NCI-H526 treated with DMSO at 0.1 percent for 48 hours (cell line): ENCODE measurements at places on chromosomes 11 and 22.

DNA sequence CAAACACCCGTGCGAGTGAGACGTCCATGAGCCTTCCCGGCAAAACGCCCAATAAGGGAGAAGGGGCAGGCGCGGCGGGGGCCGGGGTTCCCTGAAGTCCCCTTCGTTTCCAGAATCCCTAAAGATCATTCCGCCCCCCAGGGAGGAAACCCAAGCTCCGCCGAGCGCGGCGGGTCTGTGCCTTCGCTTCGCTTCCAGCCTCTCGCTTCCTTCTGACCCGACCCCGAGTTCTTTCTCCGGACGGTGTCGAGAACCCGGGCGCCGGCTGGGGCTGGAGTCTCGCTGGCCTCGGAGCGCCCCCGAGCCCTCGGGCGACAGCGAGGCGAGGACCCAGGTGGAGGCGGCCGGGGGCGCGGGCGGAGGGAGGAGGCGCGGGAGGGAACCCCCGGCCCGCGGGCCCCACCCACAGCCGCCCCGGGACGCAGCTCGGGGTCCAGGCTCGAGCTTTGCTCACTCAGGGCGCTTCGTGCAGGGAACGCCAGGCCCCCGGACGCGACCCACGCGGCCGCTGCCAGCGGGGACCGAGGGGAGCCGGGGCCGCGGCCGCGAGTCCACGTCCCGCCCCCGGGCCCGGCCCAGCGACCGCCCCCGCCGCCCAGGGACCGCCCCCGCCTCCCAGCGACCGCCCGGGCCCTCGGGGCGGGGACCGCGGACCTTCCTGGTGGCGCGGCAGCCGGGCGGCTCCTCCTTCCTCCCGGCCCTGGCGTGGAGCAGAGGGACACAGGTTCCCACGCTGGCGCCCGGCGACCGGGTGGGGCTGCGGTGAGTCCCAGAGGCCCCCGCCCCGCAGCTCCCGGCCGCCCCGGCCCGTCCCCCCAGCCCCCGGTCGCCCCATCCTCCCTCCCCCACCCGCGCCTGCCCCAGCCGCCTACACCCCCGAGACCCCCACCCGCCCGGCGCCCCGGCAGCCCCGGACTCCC, at the start of gene PGGHG:
TSS of gene PGGHG (plus strand) at position 649 of the 920 bp plus-strand sequence. CDS start 691 bp downstream, outside the sequence.
- peak; percentile 39 for DNase-seq

DNA sequence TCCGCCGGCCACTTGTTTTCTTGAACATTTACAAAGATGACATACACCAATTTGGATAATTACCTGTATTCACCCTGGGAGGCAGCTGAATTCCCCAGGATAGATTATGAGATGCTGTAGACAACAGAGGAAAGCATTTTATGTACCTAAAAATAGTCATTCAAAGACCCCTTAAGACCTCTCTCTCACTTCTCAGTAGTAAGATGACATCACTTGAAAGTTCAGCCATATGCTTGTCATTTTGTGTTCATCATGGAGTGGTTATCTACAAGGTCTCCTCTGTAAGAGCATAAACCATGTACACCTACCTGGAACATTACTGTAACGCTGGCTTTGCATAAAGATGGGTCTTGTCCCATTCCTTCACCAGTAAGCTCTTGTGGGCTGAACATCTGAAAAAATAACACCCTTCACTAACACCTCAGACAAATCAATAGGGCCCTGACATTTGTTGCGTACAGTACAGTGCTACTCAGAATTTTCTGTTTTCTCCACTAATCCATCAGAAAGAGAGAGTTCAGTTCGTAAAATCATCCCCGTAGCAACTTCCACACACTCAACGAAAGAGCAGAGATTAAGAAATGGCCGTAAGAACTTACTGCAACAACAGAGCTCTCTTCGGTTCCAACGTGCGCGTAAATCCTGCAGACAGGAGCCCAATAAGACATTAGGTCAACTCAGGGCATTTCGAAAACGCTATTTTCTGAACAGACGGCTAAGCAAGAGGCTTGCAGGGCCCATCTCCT, 15.6 kb upstream of the WDR74 start:
- no peak for DNase-seq

DNA sequence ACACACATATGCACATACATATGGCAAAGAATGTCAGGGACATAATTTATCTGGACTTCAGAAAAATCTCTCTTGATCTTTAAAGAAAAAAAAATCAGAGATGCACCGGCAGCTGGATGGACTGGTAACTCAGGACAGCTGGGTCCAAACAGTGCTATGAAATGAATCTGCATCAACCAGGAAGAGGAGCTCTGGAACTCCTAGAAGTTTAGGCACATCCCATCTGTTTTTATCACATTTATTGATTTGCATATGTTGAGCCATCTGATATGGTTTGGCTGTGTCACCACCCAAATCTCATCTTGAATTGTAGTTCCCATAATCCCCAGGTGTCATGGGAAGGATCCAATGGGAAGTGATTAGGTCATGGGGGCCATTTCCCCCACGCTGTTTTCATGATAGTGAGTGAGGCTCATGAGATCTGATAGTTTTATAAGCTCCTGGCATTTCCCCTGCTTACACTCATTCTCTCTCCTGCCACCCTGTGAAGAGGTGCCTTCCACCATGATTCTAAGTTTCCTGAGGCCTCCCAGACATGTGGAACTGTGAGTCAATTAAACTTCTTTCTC, 87.7 kb upstream of the AKIP1 start:
- DNase-seq: no peak

DNA sequence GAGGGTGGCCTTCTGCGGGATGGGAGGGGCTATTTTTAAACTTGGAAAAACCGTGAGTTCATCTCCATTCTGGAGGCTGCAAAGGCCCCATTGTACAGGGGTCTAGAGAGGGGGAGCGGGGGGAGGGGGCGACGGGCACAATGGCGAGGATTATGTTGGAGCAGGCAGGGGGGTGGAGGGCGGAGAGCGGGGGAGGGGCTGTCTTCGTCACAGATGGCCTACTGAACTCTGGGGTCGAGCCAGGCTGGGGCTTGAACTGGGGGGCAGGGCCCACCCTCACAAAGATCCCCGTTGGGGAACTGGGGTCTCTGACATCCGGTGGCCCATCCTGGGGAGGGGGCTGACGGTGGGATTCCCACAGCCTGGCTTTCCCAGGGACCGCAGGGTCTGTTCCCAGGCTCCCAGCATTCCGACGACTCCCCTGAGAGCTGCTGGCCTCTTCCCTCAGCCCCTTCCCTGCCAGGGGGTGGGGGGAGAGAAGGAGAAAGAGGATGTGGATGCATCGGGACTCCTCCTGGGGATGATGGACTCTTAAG, 3.4 kb upstream of the MCAM start:
- no peak for DNase-seq

DNA sequence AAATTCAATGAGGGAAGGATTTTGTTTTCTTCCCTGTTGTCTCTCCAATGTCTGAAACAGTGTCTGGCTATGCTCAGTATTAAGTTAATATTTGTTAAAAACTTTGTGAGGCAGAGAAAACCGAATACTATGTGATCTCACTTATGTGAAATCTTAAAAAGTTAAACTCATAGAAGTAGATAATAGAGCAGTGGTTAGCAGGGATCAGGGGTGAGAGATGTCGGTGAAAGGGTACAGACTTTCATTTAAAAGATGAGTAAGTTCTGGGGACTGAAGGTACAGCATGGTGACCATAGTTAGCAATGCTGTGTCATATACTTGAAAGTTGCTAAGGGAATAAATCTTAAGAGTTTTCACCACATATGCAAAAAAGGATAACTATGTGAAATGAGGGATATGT, 244.6 kb downstream of the AASDHPPT start:
- DNase-seq: no peak

DNA sequence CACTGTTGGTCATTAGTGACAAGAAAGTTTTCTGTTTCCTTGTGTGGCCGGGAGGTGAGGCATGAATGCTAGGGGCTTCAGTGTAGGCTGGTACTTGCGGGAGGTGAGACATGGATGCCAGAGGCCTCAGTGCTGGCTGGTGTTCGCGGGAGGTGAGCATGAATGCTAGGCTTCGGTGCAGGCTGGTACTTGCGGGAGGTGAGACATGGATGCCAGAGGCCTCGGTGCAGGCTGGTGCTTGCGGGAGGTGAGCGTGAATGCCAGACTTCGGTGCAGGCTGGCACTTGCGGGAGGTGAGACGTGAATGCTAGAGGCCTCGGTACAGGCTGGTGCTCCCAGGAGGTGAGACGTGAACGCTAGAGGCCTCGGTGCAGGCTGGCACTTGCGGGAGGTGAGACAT, 48.4 kb downstream of the ANO1 start:
- no peak for DNase-seq

- DNase-seq: no peak
Measured at GRCh38 chr11:111106641-111107040, 138.9 kb upstream of the POU2AF2 start.

DNA sequence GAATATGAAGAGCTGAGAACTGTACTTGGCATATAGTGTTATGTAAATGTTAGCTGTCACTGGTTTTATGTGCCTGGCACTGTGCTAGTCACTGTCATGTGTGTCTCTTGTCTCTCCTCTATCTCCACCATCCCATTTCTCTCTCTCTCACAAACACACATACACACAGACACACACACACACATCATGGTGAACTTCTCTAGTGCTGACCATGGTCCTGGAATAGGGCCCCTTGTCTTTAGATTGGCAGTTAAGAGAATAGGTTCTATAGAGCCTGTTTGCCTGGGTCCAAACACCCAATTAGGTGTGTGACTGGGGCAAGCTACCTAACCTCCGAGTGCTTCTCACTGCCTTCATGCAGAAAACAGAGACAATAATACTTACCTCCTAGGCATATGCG, 109.7 kb upstream of the NARS2 start:
- no peak for DNase-seq

- no peak for DNase-seq
Measured at GRCh38 chr11:74288161-74288560, 23.3 kb downstream of the P4HA3 start.

DNA sequence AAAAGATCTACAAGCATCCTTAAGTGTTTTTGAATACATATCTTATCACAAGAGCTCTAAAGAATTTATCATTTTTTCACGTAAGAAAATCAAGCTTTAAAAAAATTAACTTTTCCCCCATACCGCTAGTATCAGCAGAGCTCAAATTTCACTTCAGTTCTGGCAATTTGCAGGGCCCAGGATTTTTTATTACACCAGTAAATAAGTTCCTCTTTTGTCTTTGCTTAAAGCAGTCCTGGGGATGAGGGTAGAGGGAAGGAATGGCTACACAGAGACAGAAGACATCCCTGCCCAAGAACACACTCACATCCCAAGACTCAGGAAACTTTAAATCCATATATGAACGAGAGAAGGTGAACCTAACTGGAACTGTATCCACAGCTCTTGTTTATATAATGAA, 22.6 kb upstream of the SORL1 start:
- no peak for DNase-seq

- peak; percentile 27 for DNase-seq
Measured at GRCh38 chr22:39388261-39389011, 11.1 kb upstream of the TAB1 start.

DNA sequence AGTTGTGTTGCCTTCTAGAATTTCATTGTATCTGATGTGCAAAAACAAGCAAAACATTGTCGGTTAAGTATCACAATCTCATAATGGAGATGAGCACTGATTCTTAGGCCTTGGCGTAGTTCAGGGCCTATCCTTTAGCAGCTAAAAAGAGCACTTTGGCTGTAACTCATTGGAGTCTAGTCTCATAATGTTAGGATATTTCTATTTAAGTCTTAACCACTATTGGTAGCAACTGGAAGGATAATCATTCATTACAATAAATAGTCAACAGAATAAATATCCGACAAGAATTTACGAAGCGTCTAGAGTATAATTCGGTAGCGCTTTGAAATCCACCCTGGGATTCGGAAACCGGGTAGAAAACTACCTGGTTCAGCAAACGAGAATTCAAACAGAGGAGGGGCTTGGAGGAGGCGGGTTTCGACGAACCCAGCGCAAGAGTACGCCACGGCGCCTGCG, 461 bp upstream of the EED start:
- DNase-seq: no peak

DNA sequence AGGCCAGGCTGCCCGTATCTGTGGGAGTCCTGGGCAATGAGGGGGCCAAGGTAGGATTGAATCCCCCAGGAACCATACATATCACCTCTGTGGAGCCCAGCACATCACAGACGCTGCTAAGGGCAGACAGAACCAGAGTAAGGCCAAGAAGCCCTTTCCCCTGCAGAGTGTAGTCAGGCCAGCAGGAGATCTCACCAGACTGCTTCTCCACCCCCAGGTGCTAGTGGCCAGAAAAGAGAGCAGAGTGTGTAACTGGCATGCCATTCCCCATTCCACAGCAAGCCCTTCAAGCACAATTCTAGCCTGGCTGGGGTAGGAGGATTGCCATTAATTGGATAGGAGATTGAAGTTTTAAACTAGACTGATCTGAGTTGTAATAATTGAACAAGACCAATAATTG, 28.0 kb upstream of the FCHSD2 start:
- no peak for DNase-seq

- no peak for DNase-seq
Measured at GRCh38 chr22:24503137-24503842, 8.2 kb downstream of the UPB1 start.

DNA sequence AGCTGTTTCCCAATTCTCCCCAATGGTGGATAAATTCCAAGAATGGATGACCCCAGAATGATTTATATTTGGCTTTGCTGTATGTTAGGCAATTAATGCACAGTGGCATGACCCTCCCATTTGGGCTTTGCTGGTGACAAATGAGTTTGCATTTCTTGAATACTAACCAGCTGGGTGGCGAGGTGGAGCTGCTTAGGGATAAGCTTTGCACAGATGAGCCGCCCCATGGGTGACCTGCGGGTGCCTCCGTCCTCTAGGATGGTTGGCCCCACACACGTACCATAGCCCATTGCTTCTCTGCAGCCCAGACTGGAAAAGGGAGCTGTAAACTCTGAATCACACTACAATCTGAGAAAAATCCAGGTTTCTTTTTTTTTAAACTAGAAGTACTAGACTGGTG, 94.6 kb downstream of the NTM start:
- no peak for DNase-seq

- no peak for DNase-seq
Measured at GRCh38 chr22:48615171-48616008, 1212.3 kb downstream of the BRD1 start.

GRCh38 chr11:107247167-107247861, 210.3 kb downstream of the CWF19L2 start:
- no peak for DNase-seq

DNA sequence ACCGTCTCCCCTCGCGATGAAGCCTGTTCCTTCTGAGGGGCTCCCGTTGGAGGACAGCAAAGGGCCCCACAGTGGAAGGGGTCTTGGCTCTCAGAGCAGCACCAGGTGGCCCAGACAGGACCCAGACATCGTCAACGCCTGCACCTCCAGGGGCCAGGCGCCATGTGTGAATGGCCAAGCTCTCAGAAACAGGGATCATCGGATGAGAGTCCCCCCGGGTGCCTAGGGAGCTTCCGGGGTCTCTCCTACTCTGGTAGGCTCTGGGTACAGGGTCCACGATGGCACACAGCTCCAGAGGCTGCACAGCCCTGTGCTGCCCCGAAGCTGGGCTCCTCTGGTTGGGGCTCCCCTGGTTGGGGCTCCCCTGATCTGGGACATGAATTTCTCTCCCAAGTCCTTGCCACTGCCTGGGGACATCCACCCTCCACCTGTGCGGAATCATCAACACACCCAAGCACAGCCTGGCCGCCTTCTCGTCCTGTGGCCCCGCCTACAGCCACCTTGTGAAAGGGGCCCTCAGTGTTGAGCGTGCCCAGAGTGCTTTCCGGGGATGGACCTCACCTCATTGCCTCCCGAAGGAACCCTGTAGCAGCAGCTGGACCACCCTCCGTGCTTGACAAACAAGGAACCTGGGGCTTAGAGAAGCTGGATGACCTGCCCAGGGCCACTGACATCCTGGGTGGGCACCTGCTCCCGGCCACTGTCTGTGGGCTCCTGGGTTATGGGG, 929.0 kb downstream of the BRD1 start:
- no peak for DNase-seq

- no peak for DNase-seq
Measured at GRCh38 chr11:78806214-78807004, 231.7 kb upstream of the NARS2 start.
